Anterior cingulate cortex (tissue), 58 donors: ENCODE measurements at places on chromosomes 5 and 9.

DNA sequence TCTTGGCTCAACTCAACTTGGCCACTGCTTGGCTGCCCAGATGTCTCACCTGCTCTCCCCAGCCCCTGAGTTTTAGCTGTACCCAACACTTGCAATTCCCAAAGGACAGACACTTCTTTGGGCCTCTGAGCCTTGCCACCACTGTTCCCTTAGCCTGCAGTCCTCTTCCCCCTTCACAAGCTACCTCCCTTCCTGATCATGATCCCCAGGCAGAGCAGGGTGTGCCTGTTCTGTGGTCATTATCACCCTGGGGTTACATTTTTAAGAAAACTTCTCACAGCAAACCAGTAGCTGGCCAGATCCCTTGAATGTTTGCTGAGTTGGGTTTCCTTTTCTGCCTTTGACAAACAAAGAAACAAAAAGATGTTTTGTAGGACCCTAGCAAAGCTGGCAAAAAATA lies 87.5 kb upstream of the PRRC1 start:
- DNase-seq = no peak

GRCh38 chr5:143922718-143923117 lies 110.8 kb downstream of the HMHB1 start:
- DNase-seq = no peak

- peak; percentile 7 for DNase-seq
These were observed 1.9 kb upstream of the TMEM171 start for GRCh38 chr5:73118391-73118973.

DNA sequence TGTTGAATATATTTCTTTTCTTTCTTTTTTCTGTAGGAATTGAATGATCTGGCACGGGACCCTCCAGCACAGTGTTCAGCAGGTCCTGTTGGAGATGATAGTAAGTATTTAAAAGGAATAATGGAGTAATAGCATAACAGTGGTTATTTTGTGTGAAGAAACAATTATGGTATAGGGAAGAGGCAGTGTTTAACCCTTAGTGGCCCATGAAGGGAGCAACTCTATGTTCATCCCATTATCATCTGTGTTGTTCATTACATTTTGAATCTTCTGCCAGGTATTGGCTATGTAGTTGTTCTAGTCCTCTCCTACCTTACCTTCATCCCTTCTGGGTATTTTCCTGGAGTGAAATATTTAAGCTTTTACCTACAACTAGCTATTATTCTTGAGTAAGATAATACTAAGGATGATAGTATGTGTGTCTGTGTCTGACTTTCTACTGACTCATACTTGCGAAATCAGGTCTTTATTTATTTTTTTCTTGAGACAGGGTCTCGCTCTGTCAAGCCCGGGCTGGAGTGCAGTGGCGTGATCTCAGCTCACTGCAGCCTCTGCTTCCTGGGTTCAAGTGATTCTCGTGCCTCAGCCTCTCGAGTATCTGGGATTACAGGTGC lies 39.3 kb downstream of the UBE2D2 start:
- DNase-seq = no peak

DNA sequence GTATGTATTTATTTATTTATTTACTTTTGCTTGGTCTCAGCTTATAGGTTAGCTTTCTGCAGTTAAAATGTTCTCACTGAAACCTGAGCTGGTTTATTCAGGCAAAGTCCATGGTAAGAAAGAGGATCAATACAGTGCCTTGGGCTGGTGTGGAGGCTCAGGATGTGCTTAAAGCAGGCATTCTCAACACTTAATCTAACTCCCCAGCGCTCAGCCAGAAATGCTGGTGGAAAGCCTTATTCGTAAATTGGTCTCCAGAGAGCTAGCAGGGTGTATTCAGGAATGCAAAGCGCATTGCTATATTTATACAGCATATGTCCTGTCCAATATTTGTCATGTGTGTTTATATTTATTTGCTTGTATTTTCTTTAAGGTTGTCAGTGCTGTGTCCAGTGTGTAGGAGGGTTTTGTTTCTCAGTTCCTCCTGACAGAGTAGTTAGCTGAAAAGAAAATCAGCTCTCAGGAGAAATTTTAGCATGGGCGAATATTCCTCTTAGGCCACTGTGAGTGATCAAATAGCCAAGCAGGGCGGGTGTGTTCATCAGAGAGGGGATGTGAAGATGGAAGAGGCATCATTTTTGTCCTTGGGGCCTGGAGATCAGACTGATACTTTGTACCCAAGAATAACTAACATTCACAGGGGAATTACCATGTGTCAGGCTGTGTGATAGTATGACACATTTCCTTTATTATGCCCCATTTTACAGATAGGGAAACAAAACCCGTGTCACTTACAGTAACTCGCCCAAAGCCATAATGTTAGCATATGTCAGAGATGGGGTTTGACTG lies 65.8 kb downstream of the DOCK2 start:
- no peak for DNase-seq

DNA sequence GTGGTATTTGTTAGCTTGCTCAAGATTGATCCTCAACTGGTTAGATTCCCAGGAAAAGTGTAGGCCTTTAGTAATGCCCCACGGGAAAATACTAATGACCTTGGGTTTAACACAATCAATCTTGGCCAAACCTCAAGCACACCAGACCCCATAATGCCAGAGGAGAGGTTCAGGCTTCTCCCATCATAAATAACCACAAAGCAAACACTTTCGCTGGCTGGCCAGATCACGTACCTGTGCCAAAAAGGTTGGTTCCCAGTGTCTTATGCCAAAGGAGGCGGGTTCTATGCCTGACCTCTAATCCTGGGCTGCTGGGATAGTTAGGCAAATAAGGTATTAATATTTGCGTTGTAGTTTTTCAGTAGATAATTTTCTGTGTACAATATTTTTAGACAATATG lies 379.2 kb upstream of the CDH18 start:
- no peak for DNase-seq
